ENCODE measurements at places on chromosomes 16 and 17.

- no peak for DNase-seq
These were observed 53.7 kb upstream of the TANC2 start for GRCh38 chr17:62912363-62912762.

DNA sequence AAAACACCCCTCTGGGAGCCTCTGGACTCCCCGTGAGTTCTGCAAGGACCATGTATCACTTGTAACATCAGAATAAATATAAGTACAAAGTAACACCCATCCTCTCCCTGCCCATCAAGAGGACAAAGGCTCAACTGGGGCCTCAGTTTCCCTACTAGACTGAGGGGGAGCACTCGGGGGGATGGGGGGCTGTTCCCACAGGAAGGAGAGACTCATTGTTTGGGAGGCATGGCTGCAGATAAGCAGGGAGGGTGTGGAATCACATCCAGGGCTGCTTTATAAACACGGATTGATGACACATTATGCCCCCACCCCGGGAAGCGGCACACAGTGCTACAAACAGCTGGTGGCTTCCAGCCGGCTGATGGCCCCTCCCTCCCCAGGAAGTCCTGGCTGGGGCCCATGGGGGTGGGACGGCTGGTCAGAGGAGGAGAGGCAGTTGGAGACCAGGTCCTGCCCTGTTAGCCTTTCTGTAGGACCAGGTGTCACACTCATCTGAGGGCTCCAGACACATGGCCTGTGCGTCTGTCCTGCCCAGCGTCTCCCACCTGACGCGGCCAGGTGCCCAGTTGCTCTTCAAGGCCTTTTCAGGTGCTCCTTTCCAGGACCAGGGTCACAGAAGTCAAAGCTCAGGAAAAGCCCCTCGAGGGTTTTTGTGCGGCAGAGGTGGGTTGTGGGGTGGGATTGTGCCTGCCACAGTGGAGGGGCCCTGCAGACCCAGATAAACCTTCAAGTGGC is 1.3 kb upstream of the MPG start:
- DNase-seq, result no peak

GRCh38 chr16:878072-878784 is 77.7 kb upstream of the GNG13 start:
- DNase-seq, result peak; percentile 57

- DNase-seq, result no peak
These were observed 57.1 kb downstream of the BRIP1 start for GRCh38 chr17:61806081-61806828.

- no peak for DNase-seq
These were observed 35.8 kb downstream of the PLCG2 start for GRCh38 chr16:81814751-81815428.

- no peak for DNase-seq
These were observed 12.3 kb upstream of the MPRIP start for GRCh38 chr17:17029938-17030337.

DNA sequence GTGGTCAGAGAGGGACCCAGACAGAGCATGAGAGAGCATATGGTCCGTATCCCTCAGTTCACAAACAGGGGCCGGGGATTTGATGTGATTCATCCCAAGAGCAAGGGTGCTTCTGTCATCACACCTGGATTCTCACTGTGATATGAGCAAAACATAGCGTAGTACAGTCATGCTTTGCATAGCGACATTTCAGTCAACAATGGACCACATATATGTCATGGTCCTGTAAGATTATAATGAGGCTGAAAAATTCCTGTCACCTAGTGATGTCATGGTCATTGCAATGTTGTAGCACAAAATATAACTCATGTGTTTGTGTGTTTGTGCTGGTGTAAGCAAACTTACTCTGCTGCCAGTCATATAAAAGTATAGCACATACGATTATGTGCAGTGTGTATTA is 207.4 kb upstream of the CDH13 start:
- DNase-seq, result no peak

- no peak for DNase-seq
These were observed 106.0 kb downstream of the VPS53 start for GRCh38 chr17:608511-609231.

- DNase-seq, result no peak
These were observed 11.6 kb downstream of the TEKT5 start for GRCh38 chr16:10683170-10683569.

- no peak for DNase-seq
These were observed 10.1 kb upstream of the KREMEN2 start for GRCh38 chr16:2953706-2954627.

DNA sequence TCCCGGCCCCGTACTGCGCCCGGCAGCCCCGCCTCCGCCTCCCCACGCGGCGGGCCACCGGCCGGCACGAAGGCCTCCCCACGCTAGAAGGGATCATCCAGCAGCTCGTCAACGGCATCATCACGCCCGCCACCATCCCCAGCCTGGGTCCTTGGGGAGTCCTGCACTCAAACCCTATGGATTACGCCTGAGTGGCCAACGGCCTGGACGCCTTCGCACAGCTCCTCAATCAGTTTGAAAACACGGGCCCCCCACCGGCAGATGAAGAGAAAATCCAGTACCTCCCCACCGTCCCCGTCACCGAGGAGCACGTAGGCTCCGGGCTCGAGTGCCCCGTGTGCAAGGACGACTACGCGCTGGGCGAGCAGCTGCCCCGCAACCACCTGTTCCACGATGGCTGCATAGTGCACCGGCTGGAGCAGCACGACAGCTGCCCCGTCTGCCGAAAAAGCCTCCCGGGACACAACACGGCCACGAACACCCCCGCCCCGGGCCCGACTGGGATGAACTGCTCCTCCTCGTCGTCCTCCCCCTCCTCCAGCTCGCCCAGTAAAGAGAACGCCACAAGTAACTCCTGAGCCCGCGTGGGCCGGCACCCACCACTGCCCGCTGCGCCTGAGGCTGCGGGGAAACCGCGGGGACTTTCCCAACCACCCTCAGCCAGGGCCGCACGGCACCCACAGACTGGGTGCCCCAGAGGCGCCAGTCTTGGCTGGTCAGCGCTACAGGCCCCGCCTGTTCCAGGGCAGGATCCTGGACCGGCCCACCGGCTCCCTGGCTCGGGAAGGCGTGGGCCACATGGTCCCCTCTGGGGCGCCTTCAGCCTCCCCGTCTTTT is 39.0 kb upstream of the AKAP1 start:
- no peak for DNase-seq

All from nephron progenitor cell (in vitro differentiated cells).